ENCODE measurements at places on chromosomes 6 and 20.

DNA sequence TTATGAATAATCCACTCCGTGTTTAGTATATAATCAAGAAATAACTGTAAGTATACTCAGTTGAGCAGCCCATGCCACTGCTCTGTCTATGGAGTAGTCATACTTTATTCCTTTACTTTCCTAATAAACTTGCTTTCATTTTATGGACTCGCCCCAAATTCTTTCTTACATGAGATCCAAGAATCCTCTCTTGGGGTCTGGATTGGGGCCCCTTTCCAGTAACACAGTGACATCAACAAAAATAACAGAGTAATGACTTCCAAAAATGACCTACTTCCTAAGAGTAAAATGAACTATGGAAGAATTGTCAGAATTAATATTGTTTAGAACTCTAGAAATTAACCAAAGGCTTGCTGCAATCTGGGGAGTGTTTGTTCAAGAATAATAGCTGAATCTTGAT lies 8.8 kb downstream of the OR2H1 start:
- no peak for DNase-seq

- no peak for DNase-seq
These were observed 520.2 kb downstream of the DOK5 start for GRCh38 chr20:54995553-54995952.

GRCh38 chr20:47791084-47791599 lies 5.9 kb upstream of the SULF2 start:
- DNase-seq, result no peak

DNA sequence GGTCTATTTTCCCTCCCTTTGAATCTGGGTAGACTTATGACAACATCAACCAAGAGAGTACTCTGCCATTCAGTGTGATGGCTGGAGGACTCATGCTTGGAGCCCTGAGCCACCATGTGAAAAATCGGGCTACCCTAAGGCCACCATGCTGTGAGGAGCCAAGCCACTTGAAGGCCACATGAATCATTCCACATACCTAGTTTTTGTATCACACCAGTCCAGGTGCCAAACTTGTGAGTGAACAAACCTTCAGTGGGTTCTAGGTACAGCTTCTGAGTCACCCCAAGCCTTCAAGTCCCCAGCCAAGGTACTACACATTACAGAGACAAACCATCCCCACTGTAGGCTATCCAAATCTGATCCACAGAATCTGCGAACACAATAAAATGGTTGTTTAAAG lies 37.4 kb upstream of the E2F3 start:
- DNase-seq, result no peak

DNA sequence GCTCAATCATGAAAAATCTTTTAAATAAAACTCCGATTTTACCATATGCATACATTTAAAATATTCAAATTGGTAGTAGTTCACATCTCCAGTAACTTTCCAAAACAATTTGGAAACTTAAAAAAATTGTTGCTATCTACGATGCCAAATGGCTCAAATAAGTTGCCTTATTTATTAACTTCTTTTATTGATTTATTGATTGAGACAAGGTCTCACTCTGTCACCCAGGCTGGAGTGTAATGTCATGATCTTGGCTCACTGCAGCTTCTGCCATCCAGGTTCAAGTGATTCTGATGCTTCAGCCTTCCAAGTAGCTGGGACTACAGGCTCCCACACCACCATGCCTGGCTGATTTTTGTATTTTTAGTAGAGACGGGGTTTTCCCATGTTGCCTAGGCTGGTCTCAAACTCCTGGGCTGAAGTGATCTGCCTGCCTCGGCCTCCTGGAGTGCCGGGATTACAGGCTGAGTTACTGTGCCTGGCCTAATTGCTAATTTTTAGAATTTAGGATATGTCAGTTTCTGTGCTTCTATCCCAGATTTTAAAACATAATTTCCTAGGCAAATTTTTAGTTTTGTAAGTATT lies 12.9 kb downstream of the NKX2-4 start:
- no peak for DNase-seq

DNA sequence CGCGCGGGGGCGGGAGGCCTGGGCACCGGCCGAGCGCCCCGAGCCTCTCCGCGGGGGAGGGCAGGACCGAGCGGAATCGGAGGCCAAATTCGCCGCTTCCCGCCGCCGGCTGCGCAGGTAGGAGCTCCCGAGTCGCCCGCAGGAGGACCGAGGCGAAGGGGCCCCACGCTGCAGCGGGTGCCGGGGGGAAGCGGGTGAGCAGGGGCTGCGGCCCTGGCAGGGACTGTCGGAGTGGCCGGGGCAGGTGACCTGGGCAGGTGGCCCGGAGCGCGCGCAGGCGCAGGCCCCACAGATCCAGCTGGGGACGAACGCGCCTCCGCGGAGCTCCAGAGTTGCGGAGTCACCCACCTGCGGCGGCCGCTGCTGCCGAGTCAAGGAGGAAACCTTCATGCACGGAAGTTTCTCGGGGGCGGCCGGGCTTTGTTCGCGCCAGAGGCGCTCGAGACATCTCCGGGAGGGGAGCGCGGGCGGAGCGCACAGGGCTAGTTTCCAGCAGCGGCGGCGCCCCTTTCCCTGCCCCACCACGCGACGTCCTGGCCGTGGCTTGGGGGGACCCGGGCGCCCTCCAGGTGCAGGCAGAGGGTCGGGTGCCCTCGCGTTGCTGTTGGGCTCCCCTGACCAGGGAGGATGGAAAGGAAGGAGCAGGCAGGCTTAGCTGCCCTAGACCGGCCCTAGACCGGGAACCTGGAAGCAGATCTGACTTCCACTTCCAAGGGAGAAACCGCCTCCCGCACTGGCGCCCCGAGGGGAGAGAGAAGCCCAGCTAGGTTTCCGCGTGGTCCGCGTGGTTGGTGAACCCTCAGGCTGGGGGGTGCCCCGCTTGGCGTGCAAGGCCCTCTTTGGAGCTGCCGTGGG lies 590 bp downstream of the SLCO4A1 start:
- no peak for DNase-seq

DNA sequence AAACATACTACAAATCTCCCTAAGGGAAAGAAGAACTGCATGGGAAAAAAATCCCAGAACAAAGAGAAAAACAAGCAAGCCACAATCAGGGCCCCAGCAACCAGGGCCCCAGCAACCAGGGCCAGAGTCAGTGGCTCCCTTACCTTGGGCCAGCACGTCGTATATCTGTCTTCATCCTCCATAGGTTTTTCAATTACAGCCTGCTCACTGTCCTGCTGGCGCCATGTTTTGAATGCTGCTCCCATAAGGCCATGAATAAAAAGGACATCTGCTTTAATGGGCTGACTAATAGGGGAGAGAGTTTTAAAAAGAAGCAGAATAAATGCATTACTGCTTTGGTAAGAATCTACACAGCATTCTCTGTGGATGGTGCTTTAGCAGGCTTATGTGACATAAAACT lies 49.2 kb downstream of the SERAC1 start:
- no peak for DNase-seq

DNA sequence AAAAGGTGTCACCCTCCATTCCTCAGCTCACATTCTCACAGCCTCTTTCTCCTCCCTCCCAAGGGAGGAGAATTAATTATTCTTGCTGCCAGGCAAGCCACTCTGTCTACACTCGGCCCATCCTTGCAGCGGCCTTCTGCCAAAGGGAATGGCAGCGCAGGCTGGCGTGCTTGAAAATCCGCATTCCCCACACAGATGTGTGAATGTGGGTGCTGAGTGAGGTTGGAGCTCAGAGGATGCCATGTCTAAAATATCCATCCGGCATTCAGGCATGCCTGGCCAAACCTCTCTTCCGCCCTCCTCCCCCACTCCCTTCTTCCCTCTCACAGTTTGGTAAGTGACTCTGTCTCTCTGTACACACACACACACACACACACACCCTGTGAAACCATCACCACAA lies 27.7 kb downstream of the PNPLA1 start:
- DNase-seq, result no peak

DNA sequence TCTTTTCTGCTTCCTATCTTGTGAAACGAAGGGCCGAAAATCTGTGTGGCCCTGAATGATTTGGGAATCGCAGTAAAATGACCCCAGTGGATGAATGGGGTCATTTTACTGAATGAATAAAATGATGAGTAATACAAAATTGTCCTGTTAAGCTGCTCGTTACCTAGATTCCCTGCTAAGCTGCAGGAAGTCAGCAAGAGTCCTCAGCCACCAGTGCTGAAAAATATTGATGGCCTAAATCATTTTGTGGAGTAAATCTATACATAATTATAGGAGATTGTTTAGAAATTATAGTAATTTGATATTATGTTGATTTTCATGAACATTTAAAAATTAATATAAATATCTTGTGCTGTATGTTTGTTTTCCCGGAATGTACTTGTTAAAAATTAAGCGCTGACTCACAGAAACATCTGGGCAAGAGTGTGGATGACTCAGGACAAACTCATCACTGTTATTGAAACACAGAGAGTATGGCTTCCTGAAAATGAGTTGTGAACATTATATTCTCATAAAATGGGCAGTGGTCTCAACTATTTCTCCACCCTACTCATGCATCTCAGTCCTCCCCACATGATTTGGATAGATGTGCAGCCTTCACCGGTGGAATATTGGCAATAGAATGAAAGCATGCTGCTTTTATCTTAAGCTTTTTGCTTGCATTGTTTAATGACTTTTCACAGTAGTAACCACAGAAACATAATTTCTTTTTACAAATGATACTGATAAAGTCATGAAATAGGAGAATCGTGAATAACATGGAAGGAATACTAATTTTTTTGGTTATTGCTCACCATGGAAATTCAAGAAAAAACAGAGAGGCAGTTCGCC lies 36.2 kb upstream of the RGS17 start:
- DNase-seq, result no peak

DNA sequence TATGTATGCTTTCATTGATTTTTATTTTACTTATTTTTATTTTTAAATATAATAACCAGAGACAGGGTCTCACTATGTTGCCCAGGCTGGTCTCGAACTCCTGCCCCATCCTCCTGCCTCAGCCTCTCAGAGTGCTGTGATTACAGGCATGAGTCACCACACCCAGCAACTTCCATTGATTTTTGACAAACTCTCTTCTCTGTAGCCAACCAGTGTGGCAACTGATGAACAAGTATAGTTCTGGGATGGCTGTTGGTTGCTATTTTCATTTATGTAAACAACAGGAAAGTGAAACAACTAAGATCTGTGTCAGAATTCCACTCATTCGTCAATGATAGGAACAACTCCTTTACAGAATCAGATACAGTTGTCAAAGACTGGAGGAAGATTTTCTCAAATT lies 356.7 kb upstream of the JARID2 start:
- DNase-seq, result no peak

DNA sequence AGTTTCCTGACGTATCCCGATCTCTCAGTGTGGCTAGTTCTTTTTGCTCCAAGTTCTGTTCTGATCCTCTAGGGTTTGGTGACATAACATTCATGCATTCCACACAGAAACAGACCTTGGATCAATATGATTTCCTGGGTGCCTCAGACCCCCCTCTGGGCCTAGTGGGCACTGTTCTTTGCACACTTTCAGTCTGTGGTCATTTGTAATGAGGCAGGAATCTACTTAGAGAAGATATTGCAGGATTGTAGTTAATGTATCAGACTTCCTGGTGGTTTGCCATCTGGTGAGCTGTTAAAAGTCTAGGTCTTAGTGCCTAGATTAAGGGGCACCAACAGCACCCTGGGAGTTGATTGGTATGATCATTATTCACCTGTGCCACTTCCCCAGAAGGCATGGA lies 7.5 kb downstream of the BEND6 start:
- no peak for DNase-seq

DNA sequence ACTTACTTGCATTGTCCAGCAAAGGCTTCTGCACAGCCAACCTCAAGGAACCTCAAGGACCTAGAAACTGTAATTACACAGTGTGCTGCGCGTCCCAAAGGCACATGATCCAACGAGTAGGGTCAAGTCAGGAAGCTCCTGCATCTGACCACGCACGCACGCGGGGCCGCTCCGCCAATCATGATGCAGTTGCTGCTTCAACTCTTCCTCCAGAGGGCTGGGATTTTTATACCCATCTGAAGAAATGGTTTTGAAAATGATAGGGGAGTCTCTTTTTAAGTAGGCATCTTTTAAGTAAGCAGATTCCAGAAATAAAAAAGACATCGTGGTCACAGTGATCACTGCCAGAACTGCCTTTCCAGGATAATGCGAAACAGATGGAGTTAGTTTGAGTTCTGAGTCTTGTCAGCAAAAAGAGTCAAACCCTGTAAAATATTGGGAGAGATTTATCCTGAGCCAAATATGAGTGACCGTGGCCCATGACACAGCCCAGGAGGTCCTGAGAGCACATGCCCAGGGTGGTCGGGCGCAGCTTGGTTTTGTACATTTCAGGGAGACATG lies 34.0 kb downstream of the KIF25 start:
- no peak for DNase-seq

DNA sequence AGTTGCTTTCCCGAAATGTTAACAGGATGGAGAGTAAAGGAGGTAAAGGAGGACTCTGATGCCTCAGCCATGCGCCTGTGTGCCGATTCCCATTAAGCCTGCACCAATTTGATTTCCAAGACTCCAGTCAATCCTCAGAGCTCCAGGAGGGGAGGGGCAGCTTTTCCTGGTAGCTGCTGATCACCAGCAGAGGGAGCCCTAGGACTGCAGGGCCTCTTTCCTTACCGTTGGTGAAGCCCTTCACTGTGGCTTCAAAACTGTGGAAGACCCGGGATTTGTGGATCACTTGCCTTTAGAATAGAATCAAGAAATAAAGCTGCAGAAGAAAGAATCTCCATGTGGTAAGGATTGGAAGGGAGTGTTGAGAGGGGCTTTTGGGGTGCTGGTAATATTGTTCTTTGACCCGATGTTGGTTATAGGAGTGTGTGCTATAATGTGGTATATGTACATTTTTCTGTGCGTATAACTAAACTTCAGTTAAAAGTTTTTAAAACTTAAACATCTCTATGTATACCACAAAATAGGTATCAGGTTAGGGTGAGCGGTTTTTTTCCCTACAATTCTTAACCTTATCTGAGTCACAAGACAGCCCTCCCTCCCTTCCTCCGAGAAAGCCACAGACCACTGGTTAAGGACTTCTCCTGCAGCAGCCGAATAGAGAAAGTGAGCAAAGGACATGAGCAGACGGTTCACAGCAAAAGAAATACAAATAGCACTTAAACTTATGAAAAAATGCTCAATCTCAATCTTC lies 6.9 kb upstream of the OSER1 start:
- no peak for DNase-seq

- DNase-seq, result no peak
These were observed 51.3 kb downstream of the KLHL32 start for GRCh38 chr6:96975852-96976251.

DNA sequence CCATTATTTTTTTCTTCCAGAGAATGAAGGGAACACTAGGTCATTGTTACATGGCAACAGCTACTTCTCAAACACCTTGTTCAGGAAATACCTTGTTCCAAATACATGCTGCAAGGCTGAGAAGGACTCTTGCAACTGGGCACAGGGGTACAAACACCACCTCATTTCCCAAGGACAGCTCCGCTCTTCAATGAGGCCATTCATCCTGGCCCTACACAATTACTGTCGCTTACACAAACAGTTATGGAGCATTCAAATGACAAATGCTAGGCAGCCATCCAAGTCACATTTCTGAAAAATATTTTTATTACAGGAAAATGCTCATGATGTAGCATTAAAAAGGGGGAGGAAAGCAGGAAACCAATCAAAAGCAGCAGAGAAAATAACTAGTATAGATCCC lies 611.9 kb downstream of the DHX35 start:
- DNase-seq, result no peak

- DNase-seq, result no peak
These were observed 27.7 kb upstream of the DUSP22 start for GRCh38 chr6:264626-265025.

- DNase-seq, result no peak
These were observed 13.9 kb upstream of the TNFRSF6B start for GRCh38 chr20:63682384-63683139.

Data from esophagus squamous epithelium (tissue), 5 donors.